ENCODE measurements at places on chromosomes 2 and 18. TPM values are rescaled to one million over a fixed set of nuclear protein-coding genes. Genes with fewer than 3 reads are reported as not detected.

BCL2 gene
- total RNA-seq, result 16.4 TPM

PDE1A gene
- total RNA-seq, result 1.7 TPM

DNA sequence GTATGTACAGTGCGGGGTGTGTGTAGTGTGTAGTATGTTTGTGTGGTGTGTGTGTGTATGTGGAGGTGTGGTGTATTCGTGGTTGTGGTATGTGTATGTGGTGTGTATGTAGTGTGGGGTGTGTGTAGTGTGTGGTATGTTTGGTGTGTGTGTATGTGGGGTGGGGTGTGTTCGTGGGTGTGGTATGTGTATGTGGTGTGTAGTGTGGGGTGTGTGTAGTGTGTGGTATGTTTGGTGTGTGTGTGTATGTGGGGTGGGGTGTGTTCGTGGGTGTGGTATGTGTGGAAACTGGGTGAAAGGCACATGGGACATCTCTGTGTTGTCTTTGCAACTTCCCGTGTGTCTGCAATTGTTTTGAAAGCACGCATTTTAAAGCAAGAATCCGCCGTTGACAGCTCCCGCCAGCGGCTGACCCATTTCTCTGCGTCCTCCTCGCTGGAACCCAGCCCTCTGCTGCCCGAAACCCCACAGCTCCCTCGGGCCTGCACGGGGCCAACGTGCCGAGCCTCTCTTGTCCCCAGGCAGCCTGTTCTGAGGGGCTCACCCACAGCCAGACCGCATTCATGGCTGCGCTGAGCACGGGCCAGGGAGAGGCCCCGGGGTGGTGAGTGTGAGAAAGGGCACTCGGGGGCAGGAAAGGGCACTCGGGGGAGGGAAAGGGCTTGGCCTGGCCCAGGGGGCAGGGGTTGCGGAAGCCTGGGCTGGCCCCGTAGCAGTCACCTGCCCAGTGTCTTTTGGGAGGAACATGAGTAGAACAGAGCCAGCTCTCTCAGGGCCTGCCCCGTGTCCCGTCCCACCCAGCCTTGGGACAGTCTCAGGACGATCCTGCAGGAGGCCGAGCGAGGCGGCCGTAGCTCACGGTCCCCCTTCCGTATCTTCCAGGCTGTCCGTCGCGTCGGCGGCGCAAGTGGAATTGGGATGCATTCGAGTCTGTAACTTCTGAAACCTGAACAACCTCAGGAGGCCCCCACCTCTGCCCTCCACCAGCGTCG, 61.4 kb downstream of the TWIST2 start:
- DNase-seq, result no peak

DNA sequence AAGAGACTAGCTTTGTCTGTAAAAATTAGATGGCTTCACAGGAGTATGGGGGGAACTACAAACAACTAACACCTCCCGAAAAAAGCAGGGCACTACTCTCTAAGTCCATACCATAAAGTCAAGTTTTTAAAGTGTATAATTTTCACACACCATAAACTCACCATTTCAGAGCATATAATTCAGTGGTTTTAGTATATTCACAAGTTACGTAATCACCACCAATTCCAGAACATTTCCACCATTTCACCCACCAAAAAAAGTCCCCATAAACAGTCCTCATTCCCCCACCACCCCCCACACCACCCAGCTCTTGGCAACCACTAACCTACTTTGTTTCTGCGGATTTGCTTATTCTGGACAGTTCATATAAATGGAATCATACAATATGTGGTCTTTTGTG, 33.8 kb downstream of the CFAP36 start:
- DNase-seq, result no peak
